ENCODE measurements at places on chromosomes 5 and 9. TPM values are rescaled to one million over a fixed set of nuclear protein-coding genes. Genes with fewer than 3 reads are reported as not detected.

TAF11L5 gene
- total RNA-seq = not detected

OR1Q1 gene
- total RNA-seq = not detected

ARAP3 gene
- total RNA-seq = 7.0 TPM

CERCAM gene
- 46.4 TPM for total RNA-seq

LOX gene
- total RNA-seq = 0.14 TPM

OCLN gene
- total RNA-seq = 4.1 TPM

PCSK1 gene
- total RNA-seq = not detected

PTGES gene
- total RNA-seq = 7.1 TPM

NME5 gene
- total RNA-seq = not detected

CBY3 gene
- total RNA-seq = not detected

DAB2IP gene
- 26.6 TPM for total RNA-seq

SERF1A gene
- 2.8 TPM for total RNA-seq

DNA sequence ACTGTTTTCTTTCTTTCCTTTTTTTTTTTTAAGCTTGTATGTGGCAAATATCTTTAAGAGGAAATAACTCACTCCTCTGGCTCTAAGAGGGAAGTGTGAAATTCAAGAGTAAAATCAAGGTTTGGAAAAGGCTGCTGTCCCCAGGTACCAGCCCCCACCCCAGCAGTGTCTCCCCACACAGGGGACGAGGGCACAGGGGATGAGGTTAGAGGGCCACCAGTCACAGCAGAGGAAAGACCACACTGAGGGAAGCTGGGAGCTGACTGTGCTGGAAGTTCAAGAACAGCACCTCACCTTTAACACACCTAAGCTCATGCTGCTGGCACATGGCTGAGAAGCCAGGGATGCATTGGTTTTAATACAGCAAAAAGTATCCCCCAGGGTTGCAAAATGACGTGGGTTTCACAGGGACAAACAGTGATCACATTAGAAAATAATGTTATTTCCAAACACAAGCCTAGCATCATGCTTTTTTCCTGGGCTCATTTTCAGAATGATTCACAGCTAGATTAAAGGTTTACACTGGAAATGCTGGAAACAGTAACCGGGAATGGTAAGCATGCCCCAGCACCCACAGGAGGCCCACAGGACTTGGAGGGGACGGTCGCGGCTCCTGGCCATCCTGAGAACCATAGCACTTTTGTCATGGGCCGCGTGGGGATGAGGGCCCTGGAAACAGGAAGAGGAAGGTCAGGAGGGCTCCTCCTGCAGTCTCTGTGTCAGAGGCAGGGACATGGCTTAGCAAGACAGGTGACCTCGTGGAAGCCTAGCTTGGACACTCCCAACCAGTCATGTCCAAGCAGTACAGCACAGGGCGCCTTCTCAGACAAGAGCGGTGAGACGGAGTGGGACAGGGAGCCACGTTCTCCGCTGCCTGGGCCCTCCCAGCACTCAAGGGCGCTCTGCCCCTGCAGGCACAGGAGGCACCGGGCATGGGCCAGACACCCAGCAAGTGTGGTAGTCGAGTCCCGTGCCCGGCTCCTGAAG, 6.9 kb downstream of the LPCAT1 start:
- DNase-seq = no peak

DNA sequence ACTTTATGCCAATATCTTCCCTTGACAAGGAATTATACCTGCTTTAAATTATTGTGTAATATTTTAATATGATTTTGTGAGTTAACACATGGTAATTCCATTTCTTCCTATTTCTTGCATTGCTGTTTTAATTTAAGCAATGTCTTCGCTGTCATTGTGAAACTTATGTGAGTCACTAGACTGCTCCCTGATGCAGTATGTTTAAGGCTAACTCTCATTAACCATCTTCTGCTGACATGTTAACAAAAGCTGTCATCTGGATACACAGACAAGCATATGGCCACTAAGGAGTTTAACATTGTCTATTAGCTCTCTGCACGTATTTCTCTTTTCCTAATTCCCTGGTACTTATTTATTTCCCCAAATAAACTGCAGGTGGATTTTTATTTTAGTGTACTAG, 980.8 kb upstream of the CTNND2 start:
- no peak for DNase-seq

- DNase-seq = no peak
Observed at GRCh38 chr5:132202711-132203463, 24.8 kb downstream of the P4HA2 start.

GRCh38 chr5:21649969-21650368, 1203.2 kb downstream of the CDH12 start:
- DNase-seq = no peak

DNA sequence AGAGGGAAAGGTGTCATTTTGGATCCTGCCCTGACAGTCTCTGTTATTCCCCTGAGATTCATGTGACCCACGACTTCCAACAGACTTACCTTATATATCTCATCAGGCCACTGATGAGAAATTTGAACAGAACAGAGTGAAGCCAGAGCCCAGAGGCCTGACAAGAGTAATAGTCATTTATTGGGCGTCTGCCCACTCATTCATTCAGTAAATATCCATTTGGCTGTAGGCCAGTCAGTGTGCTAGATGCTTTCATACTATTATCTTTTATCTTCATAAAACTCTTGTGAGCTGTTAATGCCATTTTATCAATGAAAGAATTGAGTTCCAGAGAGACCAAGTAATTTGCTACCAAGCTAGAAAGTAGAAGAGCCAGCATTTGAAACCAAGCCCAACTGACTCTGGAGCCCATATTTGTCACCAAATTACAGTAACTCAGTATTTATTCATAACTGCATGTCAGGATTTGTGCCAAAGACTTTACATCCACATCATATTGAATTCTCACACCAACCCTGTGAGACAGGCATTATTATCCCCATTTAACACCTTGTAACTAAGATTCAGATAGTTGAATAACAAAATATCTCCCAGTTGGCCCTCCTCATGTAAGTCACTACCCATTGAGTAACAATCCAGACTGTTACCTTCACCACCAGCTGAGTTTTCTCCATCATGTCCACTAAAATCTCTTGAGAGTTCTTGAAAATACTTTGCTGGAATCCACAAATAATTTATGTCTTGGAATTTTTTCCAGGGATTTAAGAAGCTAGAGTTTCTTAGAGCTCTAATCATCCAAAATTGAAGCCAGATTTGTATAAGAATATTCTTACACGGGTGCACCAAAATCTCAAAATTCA, 2.5 kb downstream of the PTPDC1 start:
- DNase-seq = peak; percentile 64

DNA sequence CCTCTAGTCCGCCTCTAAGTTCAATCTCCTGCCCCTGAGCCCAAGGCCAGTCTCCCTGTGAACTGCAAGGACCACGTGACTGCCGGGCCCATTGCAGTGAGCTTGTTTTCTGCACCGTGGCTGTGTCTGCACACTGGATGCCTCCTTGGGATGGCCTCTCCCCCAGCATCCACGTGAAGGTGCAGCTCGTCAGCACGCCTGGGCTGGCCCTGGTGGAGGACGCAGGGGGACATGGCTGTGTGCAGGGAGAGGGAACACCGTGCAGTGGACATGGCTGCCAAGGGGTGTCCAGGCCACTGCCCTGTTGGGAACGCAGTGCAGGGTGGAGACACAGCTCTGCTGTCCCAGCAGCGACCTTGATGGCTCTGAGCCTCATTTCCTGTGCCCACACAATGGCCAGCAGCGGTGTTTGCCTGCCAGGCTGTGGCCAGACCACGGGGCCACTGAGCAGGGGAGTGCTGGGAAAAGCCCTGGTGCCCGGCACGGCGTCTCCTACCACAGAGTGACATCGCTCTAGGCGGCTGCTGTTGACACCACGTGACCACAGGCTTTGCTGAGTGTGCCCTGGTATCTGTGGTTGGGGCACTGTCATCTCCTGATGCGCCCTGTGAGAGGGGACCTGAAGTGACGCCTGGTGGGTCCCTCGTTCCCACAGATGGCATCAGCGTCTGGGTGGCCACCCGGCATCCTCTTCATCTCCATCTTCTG, 26.9 kb upstream of the EXOC3 start:
- no peak for DNase-seq

- no peak for DNase-seq
Observed at GRCh38 chr5:65305913-65306312, 175.8 kb downstream of the ADAMTS6 start.

DNA sequence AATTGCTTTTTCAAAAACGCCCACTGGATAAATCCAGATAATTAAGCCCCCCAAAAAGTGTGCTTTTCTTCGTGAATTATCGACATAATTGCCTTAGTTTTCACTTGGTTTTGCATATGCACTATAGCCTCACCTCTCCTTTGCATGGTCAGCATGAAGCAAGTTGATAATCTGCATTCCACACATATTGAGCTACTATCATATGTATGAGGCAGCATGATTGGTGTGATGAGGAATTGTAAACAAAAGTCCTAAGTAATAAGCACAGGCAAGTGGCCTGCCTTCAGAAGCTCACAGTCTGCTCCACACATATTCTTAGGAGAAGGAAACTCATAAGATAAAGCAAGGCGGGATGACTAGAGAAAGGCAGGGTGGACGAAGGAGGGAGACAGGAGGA, 33.8 kb downstream of the MED10 start:
- no peak for DNase-seq

GRCh38 chr5:59346514-59346913, 547.0 kb downstream of the PDE4D start:
- no peak for DNase-seq

DNA sequence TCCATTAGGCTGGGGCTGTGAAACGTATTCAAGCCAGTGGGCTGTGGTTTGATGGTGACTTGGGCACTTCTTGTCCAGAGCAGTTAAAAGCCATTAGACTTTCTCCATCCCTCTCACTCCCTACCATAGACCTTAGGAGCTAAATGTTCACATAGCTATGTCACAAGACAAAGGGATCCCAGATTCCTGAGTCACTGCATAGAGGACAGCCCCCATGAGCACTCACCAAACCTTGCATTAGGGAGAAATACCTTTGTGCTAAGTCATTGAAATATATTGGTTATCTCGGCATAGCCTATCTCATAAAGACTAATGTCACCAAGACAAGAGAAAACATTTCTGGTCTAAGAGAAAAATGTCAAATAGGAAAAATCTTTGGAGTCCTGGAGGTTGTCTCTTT, 104.3 kb downstream of the TRPM6 start:
- peak; percentile 78 for DNase-seq

- DNase-seq = no peak
Observed at GRCh38 chr5:160496334-160496733, 74.7 kb downstream of the PTTG1 start.

- no peak for DNase-seq
Observed at GRCh38 chr9:124415852-124416484, 726 bp upstream of the PSMB7 start.

DNA sequence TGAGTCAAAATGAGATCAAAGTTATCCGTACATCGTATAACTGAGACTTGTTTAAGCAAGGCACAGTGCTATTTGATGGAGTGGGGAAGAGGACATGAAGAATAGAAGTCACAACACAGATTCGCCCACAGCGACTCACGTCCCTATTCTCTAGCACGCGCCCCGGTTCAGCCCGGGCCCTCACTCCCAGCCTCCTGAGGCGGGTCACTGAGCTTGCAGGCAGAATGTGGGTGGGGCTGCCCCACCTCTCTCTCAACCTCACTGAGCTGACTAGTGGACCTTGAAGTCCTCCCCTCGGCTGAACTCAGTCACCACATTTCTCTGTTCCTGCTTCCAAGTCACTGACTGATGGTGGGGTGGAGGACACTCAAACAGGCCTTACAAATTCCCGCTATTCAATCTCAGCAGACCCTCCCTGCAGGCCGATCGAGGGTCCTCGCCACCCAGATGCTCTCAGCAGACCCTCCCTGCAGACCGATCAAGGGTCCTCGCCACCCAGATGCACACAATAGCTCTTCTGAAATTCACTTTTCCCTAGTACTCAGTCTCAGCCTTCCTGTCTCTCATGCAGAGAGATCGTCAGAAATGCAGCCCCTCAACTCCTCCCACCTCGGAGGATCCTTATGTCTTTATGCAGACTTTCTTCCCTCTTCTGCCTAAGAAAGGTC, 12.9 kb downstream of the GLDC start:
- no peak for DNase-seq

GRCh38 chr5:175250426-175250825, 193.6 kb downstream of the DRD1 start:
- no peak for DNase-seq

DNA sequence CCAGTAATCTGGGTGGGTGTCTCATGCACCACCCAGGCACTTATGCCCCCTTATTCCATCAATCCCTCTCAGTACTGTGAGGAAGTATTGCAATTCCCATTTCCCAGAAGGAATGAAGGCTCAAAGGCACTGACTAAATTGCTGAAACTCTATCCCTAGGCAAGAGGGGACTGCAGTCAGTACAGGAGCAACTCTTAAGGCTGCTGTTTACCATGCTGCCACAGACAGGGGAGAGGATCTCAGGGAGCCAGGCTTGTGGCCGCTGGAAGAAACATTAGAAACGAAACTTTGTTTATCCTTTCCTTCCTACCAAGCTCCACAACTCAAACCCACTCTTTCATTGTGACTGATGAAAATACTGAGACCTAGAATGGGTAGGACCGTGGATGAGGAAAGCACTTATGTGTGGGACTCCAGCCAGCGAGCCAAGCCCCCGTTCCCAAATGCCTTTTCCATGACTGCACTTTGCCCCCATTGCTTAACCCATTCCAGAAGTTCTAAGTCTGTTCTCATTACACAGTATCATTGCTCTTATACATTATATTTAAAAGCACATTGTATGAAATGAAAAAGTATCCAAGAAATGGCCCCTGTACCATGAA, 54.3 kb downstream of the TLE1 start:
- no peak for DNase-seq

- no peak for DNase-seq
Observed at GRCh38 chr9:126147936-126148870, 178.4 kb upstream of the MVB12B start.

DNA sequence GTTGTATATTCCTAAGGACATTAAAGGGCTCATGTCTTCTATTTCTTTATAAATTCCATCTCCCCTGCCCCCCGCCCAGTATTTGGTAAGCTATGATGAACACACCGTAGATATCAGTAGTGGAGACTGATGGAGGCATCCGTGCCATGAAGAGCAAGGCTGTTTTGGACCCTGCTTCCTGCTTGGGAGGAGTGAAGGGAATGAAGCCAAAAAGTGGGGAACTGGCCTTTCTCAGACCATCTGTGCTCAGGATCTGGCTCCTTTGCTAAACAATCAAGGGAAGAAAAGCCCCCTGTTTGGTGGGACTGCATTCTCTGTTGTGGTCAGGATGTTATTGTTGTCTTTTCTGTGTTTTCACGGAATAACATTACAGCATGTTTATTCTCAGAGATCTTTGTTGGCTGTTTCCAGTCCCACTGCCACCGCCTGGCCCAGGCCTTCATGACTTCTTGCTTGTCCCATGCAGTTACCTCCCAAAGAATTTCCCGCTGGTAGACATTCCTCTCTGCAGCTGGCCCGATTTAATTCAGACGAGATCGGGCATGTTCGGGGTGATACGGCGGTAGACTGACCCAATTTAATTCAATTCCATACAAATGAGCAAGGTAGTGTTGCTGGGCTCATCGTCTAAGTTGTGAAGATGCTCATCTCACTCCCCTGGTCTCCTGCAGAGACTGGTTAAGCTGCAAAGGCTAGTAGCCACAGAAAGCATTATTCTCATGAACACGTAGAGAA, 31.4 kb upstream of the ANKH start:
- DNase-seq = peak; percentile 59

- DNase-seq = no peak
Observed at GRCh38 chr5:146789712-146790653, 88.6 kb downstream of the PPP2R2B start.

GRCh38 chr5:113760486-113760885, 247.0 kb downstream of the YTHDC2 start:
- DNase-seq = peak; percentile 40
